ENCODE measurements at places on chromosomes 11 and 22.

DNA sequence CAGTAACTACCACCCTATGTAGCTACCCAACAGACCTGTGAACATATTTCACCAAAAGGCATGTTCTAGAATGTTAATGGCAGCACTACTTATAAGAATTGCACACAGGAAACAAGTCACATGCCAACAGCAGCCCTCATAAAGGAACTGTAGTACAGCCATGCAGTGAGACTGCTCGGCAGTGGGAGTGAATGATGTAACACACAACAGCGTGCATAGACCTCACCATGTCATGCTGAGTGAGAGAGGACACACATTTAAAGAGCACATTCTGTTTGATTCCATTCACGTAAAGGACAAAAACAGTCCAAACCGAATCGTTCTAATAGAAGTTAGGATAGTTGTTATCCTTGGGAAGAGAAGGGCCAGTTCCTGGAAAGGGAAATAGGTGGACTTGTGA, 27.2 kb upstream of the KIRREL3 start:
- no peak for DNase-seq

- no peak for DNase-seq
Measured at GRCh38 chr22:22452996-22453686, 55.4 kb downstream of the ZNF280B start.

DNA sequence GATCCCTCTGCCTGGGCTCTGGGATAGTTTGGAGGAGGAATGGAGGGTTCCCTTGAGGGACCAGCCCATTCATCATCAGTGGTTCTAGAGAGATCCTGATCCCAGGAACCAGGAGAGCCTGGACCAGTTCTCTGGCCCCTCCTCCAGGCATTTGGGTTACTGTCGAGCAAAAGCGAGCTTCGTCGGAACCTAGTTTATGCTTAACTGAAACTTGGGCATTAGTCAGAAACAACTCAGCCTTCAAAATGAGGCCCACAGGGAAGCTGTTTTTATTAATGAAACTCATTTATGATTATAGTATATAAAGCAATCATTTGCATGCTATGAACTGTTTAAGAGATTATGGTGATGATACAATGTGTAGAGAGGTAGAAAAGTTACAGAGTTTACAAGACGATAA, 61.4 kb downstream of the LIF start:
- DNase-seq: peak; percentile 46

- DNase-seq: no peak
Measured at GRCh38 chr11:128497061-128497775, 90.1 kb downstream of the ETS1 start.

GRCh38 chr11:96299155-96299888, 43.7 kb downstream of the MAML2 start:
- no peak for DNase-seq

- no peak for DNase-seq
Measured at GRCh38 chr11:92269841-92270240, 45.2 kb downstream of the FAT3 start.

DNA sequence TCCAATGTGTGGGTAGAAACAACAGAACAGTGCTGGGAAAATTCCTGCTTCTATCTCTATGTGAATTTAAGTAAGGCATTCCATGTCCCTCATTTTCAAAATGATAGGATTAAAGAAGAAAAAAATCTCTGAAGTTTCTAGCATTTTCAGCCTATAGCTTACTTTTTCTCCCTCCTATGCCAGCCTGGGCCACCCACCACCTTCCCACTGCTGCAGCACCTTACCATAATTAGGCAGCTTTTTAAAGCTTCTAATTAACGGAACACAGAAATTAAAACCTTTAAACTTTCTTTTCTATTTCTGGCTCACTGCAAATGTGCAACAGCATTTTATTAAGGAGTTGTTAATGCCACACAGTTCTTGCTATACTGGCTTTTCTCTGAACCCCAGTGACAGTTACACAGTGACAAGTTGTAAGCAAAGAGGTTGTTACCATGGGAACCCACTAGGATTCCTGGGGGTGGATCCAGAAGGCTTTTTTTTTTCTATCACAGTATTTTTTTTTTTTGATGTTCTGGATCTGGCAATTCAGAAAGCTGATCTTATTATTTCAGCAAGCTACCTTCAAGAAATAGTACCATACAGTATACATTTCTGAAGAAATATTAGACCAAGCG, 20.2 kb downstream of the CELF1 start:
- no peak for DNase-seq

- no peak for DNase-seq
Measured at GRCh38 chr22:39814899-39815298, 78.7 kb downstream of the ENTHD1 start.

DNA sequence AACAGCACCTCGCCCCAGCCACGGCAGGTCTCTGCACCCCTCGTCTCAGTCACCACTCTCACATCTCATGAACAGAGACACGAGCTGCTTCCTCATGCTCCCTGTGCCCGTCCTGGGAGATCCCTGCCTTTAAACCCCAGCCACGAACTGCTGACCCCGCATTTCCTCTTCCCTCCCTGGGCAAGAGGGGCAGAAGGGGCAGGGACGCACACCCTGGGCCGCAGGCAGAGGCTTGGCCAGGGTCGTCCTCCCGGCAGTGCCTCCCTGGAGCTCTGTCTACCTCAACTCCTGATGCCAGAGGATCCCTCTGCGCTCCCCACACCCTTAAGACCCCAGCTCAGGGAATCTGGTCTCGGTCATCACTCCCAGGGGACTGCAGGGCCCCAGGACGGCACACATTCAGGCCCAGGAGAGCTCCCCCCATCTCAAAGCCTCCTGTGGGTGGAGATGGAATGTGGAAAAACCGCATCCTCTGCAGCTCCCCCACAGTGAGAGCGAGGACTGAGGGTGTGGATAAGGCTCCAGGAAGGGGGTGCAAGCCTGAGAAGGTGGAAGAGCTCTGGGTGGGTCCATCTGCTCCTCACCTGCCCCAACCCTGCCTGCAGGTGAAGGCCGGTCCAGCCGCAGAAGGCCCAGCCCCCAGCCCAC, 1.2 kb downstream of the BID start:
- DNase-seq: no peak

- DNase-seq: no peak
Measured at GRCh38 chr11:128465531-128465930, 121.8 kb downstream of the ETS1 start.

DNA sequence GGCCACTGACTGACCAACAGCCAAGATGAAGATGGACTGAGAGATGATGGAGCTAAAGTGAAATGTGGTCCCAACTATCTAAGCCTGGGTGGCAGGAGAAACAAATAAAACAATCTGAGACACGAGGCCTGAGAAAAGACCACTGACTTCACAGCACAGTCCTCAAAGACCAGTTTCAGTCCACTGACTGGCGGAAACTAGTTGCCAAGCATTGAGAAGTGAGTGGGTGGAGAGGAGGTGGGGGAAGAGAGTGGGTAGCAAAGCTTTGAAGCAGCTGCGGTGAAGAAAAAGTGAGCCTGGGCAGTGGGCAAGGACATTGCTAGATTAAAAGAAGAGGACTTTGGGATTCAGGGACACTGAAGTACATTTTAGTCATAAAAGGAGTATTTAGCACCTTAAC, 1.9 kb downstream of the MS4A1 start:
- DNase-seq: no peak

DNA sequence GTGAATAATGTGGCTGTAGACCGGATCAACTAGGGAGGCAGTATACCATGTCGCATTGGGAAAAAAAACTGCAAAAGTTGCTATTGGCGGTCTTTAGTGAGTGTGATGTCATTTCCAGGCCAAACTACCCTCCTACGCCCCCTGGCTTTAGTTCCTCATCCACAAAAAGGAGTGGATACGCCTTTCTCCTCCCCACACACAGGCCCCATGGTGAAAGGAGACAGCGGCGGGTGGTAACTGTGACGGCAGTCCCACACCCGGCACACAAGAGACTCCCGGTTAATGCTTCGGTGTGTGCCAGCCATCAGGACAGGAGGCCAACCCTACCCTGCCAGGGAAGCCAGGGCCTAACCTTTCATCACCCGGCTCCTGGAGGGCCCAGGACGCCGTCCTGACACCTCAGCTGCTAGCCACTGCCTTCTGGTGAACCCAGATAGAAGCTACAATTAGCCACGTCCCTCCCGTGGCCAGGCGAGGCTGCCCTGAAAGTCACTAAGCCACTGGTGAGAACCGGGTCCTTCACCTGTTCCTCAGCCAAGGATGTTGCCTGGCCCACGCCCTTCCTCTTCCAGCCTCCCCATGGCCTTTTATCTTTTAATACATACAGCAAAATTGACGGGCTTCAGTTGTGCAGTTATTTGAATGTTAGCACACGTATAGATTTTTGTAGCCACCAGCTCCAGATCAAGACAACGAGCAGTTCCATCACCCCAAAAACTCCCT, 10.8 kb downstream of the TP53I11 start:
- DNase-seq: no peak

GRCh38 chr11:8839306-8839956, 71.6 kb upstream of the AKIP1 start:
- DNase-seq: no peak

DNA sequence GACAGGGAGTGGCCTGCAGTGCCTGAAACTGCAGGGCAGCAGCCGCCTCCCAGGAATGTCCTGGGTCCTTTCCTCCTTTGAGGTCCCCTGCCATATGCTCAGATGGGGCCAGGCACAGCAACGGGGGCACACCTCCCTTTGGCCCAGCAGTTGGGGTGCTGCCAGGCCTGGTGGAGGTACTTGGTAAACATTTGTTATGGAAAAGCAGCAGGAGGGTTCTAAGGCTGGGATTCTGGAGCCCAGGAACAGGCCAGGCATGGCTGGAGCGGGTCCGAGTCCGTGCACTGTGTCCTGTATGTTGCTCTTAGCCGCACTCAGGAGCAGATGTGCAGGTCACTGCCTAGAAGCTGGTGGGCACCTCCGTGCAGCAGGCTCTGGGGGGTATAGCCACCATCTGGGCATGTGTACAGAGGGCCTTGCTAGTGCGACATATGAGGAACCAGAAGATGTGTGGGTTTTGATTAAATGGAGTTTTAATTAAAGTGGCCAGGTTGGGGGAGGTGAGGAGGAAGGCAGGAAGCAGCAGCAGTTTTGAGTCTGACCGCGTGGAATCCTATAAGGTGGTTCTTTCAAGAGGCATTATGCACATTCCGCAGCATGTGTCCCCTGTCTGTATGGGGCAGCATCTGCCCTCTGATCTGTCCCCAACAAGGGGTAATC, 1.5 kb downstream of the ADORA2A start:
- no peak for DNase-seq

DNA sequence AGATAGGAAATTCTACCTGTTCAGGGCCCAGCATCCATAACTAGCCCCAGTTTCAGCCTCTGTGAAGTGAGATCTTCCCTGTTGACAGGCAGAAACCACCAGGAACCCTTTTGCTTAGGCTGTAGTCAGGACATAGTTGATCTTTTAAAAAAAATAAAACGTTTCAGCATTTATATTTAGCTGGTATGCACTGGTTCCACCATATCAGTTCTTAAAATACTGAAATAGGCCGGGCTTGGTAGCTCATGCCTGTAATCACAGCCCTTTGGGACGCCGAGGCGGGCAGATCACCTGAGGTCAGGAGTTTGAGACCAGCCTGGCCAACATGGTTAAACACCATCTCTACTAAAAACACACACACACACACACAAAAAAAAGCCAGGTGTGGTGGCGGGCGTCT, 35.3 kb downstream of the GALNT18 start:
- no peak for DNase-seq

Data from activated naive CD4-positive, alpha-beta T cell treated with Interleukin-2 at 50 U/mL for 16 hours (primary cell).